ENCODE measurements at places on chromosomes 3 and 15.

GRCh38 chr3:69144631-69145245 lies 22.3 kb upstream of the LMOD3 start:
- no peak for DNase-seq

DNA sequence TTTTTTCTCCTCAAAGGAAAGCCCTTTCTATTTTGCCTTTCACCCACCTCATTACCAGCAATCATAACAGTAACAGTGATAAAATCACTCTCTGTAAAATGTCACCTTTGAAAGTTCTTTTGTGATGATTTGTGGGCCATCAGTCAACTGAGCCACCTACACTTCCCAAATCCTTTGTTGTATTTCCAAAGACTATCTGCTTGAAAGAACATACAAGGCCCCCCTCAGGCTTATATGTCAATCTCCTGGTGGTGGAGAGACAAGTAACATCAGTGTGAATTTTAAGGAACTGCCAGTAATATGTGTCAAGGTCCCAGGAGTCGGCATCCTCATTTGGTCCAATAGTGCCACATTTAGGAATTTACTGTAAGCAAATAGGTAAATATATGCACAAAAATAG lies 161.1 kb upstream of the EOMES start:
- DNase-seq, result no peak

DNA sequence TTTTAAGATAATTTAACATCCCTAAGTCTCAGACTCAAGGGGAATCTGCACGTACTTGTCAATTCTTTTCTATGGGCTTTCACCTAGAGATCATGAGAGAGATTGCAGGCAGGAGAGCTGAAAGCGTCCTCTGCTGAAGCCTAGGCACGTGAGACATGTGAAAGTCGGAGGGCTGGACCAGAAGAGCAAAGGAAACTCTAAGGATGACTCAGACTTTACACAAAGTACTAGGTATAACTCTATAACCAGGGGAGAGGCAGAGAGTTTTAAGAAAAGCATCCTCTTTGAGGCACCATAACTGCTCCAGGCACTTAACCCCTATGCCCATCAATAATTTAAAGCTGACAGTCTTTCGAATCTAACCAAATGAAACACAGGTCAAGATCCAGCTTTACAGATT lies 436.6 kb downstream of the VGLL3 start:
- no peak for DNase-seq

DNA sequence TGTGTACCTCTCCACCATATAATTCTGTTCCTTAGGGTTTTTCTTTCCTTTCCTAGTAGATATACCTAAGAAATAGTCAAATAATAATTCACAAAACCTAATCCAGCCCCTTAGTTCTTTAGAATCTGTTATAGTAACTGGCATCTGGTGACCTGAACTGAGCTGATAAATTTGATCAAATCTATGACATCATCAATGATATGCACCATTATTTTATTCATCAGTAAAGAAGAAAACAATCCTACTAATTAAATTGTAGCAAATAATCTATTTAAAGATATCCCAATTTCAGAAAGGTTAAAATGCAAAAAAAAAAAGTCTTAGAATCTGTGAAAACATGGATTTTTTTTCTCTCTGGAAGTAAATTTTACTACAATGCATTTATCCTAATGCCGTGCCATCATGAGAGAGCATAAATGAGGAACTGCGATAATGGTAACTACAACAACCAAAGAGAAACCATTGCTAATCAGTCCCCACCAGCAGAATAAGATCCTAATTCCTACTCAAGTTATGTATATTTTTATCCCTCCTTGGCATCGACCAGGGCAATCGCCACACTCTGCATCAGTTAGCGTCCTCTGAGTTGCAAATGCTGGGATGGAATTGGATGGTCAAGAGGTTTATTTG lies 6.6 kb upstream of the MNS1 start:
- no peak for DNase-seq

DNA sequence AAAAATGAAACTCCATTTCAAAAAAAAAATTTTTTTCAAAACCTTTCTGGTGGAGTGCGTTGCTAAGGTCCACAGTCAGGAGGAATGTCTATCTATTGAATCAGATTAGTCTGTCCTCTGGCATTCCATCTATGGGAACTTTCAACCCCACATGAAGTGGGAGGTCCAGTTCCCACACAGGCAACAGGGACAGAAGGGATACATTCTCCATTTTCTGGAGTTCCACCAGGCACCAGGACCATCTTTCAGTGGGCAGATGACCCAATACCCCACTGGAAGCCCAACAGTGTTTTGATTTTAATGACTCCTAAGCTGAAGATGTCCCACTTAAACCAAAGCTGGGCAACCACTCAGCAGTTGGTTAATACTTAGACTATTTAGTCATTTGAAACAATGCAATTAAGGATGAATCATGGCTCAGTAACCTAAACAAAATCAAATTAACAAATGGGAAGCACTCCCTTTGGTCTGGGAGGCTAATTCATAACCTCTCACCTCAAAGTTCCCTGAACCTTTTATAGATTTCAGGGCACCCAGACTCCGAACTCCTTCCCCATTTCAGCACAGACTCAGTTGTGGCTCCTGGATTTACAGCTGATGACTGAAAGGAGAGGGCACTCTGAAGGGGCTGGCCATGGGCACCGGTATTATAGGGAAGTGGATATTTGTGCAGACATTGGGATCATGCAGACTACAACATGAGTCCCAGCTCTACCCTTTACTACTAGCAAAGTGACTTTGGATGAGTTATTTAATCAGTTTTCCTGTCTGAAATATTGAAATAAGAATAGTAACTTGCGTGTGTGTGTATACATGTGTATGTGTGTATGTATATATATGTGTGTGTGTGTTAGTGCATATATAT lies 264.3 kb upstream of the LRTM1 start:
- peak; percentile 44 for DNase-seq

DNA sequence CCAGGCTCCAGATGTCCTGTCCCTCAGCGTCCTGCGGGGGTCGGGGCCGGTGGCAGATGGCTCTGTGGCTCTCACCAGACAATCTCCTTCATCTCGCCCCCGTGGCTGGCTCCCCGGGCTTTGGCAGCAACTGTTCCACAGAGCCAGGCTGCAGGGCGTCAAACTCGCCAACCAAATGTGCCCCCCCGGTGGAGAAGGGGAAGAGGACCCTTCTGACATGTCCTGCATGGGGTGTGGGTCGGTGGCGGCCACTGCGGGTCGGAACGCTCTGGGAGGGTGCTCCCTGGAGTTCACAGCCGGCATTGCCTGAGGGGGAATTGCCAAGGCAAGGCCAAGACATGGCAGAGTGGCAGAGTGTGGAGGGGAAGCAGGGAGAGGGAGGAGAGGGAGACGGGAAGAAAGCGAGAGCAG lies 36.0 kb downstream of the BDH1 start:
- DNase-seq, result no peak

DNA sequence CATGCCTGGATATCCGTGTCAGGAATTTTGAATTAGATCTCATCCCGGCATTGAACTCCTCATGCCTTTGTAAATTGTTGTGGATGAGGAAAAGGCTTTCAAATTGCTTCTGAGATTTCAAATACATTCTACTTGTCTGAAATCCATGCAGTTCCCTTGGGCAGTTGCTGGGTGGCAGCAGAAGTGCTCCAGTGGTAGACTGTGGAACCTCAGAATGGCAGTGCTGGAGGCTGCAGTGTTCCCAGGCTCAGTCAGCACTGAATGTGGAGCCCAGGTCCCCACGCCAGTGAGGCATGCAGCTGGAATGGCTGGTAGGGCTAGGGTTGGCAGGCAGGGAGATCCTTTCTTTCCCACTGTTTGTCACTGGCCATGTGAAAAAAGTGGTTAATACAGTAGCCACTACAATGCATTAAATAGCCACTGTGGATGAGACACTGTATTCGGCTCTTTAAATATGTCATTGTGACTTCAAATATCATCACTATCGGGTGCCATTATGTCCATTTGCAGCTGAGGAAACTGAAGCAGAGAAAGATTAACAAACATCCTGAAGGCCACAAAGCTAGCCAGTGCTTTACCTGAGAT lies 98.6 kb downstream of the TPRG1 start:
- DNase-seq, result peak; percentile 51

- DNase-seq, result no peak
Measured at GRCh38 chr3:181622365-181622764, 89.4 kb upstream of the SOX2 start.

- peak; percentile 85 for DNase-seq
Measured at GRCh38 chr3:15330031-15330596, 2.3 kb downstream of the SH3BP5 start.

- no peak for DNase-seq
Measured at GRCh38 chr3:185929192-185930151, 8.3 kb downstream of the TRA2B start.

DNA sequence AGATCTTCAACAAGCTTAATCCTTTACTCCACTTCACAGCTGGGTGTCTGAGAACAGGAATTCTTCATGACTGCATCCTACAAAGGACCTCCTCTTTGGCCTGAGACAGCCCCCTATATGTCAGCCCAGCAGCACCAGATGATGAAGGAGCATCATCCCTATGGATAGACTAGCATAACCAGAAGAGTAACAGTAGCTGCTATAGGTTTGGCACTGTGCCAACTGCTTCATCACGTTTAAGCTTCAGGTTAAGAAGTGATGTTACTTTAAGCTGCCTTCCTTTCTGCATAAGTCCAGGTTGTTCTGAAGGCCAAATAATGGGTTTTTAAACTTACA lies 50.6 kb downstream of the CMSS1 start:
- no peak for DNase-seq

DNA sequence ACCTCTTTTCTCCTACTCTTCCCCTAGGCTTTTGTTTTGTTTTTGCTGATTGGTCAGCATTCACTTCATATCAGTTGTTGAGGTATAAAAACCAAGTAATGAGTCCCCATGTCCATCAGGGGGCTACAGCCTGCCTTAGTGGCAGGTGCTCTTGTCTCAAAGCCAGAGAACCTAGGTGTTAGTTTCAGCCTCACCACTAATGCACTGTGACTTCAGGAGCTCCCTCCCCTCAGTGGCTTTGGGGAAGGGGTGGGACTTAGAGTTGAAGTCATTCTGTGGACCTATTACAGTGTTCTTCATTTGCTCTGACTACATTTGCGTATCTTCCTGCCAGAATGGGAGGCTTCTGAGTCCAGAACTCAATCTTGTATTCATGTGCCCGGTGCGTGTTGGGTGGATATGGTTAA lies 41.6 kb downstream of the NR2C2 start:
- no peak for DNase-seq

GRCh38 chr3:31635545-31635944 lies 102.8 kb downstream of the STT3B start:
- DNase-seq, result no peak

DNA sequence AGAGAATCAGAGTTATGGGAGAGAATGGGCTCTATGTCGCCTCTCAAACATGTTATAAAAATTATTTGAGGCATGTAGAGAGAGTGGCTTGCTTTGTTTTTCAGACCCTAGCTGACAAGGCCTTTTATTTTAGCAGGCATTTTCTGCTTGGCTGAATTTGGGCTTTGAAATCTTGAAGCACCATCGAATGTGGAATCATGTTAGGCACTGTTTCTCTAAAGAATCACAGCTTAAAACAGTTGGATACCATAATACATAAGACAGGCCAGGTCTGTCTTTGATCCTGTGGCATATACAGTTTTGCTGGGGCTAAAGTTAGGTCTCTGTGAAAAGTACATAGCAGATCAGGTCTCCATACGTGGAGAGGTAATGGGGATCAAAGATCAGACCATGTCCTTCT lies 142.7 kb downstream of the NEK11 start:
- no peak for DNase-seq

DNA sequence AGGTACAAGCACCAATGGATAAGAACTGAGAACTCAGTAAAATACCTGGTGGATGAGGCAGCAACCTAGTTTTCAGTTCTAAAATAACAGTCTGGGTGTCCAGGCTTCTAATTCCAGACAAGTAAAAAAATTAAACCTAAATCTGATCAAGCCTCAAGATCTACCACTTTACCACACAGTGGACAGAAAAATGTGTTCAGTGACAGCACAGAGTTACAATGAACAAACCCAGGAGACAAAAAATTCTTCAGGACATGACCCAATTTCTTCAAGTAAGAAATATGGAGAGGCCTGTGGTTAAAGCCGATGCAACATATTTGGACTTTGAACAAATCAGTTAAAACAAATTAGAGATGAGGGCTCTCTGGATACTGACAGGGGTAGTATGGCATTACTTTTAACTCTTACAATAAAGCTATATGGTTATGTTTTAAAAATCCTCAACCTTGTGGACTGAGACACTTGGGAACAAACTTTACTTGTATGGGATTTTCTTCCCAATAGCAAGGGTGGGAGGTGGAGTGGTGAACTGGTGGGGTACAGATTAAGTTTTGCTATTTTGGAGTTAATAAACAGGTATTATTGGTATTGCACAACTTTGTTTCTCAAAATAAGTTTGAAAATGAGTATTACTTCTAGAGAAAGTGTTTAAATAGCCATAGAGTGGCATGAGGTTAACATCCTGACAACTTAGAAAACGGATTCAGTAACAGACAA lies 14.2 kb downstream of the CCNL1 start:
- no peak for DNase-seq

DNA sequence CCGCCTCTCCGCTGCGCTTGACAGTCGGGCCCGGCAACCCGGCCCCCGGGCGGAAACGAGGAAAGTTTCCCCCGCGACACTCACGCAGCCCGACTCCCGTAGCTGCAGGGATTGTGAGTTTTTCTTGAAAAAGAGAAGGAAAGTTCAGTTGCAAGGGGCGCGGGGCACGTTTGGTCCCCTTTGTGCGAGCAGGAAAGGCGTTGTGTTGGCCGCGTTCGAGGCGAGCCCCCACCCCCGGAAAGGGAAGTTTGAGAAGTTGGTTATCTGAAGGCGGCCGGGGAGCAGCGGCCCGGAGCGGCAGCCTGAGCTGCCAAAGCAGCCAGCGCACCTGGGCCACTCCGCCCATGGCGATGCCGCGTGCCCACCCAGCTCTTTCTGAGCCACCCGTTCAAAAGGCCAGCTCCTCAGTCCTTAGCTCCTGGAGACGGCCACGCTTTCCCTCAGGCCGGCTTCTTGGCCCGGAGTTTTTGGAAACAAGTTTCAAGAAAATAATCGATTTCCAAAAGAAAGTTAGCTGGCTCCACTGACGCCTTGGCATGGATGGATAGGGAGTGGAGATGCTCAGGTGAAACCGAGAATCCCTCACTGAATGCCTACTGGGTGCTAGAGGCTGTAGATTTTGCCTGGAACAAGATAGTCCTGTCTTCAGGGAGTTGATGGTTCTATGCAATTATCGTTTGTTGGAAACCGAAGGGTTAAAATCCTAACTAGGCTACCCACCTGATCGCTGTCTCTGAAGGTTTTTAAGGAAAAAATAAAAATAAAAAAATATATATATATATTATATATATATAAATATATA lies 832 bp downstream of the TGFBR2 start:
- no peak for DNase-seq

DNA sequence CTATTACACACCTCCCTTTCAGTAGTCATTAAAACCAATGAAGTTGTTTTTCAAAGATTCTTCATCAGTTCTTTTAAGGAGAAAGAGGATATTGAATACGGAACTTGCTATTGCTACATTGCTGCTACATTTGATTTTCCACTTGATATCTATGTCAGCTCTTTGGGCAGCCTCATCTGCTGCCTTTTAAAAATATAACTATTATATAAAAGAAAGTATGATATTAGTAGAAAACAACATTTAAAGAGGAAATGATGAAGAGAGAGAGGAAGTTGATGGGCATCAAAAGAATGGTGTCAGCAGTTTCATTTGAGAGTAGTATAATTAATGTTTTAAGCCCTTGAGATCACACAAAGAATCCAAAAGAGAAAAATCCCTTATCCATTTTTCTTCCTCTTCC lies 171.4 kb downstream of the NFKBIZ start:
- DNase-seq, result no peak

All from fibroblast of the conjunctiva (primary cell).